Renal pelvis (tissue), 12 donors: ENCODE measurements at places on chromosomes 12 and 14. TPM values are rescaled to one million over a fixed set of nuclear protein-coding genes. Genes with fewer than 3 reads are reported as not detected.

Gene IL22
- polyA plus RNA-seq, result not detected

Gene PTPRR
- polyA plus RNA-seq, result 0.68 TPM

Gene OTX2
- polyA plus RNA-seq, result not detected

GRCh38 chr14:100899884-100900771, 3.4 kb downstream of the RTL1 start:
- DNase-seq, result peak; percentile 38

DNA sequence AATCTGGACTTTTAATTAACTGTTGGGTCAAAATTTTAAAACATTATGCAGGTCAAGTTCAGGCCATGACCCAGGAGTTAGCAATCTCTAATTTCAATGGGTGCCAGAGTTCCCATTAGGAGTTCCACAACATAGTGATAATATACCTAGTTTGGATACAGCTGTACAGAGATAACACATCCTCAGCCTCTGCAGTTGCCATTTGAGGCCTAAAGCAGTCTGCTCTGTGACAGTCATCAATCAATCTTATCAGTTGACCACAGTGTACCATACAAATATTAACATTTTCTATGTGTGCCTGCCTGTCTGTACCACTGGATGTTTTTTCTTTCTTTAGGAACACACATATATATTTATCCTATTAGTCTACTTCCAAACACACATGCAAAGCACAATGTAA, 54.0 kb upstream of the BBS10 start:
- no peak for DNase-seq

GRCh38 chr14:100815478-100816285, 10.2 kb upstream of the MEG3 start:
- DNase-seq, result no peak

DNA sequence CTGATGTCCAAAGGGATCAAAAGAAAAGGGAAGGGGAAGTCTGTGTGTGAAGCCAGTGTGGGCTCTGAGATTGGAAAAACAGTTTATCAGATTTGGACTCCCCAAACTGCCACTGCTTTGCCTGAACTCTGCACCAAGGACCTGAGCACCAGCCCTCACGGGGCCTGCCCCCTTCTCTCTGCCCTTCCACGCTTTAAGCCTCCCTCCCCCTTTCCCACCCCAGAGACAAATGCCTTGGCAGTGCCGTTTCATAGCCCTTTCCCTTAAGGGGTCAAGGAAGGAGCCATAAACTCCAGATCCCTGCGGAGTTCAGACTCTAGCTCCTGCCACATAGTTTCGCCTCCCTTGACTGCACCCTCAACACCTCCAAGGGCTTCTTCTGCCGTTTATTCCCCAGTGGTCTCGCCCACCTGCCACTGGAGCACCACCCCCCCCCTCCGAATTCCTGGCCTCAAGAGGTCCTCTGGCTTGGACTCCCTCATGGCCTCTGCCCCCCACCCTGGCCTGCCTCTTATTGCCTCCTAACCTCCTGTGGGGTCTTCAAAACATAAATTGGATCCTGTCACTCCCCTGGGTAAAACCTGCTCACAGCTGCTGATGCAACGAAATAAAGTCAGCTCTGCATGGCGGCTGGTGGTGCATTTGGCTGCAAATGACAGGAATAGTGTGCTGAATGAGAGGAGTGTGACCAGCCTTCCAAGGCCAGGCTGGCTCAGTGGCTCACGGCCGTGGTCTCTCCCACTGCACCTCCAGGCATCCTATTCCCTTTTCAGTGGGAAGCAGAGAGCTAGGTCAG, 18.8 kb downstream of the SLC25A29 start:
- DNase-seq, result no peak

GRCh38 chr12:56081393-56082347, 1.7 kb downstream of the ERBB3 start:
- DNase-seq, result no peak

GRCh38 chr12:21296751-21297406, 37.8 kb downstream of the SLCO1A2 start:
- DNase-seq, result no peak

- DNase-seq, result no peak
Observed at GRCh38 chr12:62731055-62731820, 203.7 kb downstream of the PPM1H start.

Gene DBX2
- 0.04 TPM for polyA plus RNA-seq

Gene SLC2A14
- 0.99 TPM for polyA plus RNA-seq

DNA sequence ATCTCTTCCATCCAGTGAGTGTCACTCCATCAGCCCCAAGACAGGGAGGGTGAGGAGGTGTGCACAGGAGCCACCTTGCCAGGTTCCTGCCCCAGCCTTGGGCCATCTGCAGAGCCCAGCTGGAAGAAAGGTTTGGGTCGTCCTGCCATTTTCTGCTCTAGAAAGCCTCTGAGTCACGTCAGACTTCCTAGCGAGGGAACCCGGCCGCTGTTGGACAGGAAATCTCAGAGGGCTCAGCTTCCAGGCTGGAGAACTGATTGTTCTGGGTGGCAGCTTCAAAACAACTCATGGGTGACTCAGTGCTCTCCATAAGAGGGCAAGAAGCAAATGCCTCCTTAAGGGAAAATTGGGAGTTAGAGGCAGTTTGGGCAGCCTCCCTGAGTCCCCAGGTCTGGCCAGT, 16.6 kb downstream of the HIP1R start:
- DNase-seq, result no peak

Gene KITLG
- 26.7 TPM for polyA plus RNA-seq

GRCh38 chr12:19894803-19895202, 455.5 kb downstream of the AEBP2 start:
- DNase-seq, result no peak

Gene ITGB7
- 1.9 TPM for polyA plus RNA-seq

- DNase-seq, result no peak
Observed at GRCh38 chr14:104378698-104379113, 200.9 kb upstream of the C14orf180 start.

DNA sequence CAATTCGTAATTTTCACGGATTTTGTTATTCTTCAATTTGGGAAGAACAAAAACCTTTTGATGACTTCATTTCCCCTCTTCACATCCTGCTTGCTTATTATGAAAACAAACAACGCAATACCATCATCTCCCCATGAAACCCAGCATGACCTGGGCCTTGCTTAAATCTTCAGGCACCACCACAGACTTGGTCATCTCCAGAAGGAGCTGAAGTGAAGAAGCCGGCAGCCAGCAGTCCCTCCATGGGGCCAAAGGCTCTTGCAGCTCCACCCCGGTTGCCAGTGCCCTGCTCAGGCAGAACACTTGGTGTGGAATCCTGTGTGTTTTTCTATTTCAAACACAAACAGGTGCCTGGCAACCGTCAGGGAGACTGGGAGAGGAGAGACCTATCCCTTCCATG, 982.9 kb upstream of the TMEM132C start:
- DNase-seq, result no peak

GRCh38 chr12:13044002-13044905, at the start of gene FAM234B:
FAM234B (plus strand) TSS chr12:13044381; CDS start chr12:13044404, 23 bp downstream.
- DNase-seq, result peak; percentile 69

DNA sequence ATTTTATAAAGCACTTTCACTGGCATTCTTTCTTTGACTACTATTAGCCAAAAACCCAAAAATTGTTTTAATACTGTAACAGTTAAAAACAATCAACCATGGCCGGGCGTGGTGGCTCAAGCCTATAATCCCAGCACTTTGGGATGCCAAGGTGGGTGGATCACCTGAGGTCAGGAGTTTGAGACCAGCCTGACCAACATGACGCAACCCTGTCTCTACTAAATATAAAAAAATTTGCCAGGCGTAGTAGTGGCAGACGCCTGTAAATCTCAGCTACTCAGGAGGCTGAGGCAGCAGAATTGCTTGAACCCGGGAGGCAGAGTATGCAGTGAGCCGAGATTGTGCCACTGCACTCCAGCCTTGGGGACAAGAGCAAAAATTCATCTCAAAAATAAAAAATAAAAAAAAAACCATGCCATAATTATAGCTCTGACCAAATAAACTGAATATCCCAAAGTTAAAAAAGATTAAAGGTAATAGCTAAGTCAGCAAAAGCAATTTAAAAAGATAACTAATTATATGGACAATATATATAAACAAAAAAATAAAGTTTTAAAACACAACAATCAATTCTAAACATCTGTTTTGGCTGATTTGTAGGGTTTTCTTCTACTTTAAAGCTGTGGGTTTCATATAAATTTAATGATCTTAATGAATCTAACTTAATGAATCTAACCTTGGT, 10.0 kb downstream of the SINHCAF start:
- DNase-seq, result no peak

DNA sequence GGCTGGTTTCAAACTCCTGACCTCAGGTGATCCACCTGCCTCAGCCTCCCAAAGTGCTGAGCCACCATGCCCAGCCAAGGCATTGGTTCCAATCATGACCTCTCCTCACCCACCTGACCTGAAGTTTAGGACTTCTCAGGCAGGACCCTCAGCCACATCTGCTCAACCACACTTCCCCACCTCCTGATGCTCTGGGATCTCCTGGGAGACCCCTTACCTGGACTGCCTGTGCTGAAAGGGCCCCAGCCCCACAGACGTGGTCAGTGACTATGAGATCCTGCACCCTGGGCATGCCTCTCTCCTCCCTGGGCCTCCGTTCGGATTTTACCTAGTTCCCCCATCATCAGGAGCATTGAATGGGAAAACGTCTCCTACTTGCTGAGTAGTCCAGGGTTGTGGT, 18.0 kb downstream of the GSC start:
- DNase-seq, result no peak

- DNase-seq, result no peak
Observed at GRCh38 chr12:8675591-8676036, 13.0 kb upstream of the MFAP5 start.

GRCh38 chr12:32644431-32644830, 34.7 kb upstream of the DNM1L start:
- DNase-seq, result no peak

GRCh38 chr14:32572867-32573150, 243.7 kb downstream of the AKAP6 start:
- DNase-seq, result no peak

DNA sequence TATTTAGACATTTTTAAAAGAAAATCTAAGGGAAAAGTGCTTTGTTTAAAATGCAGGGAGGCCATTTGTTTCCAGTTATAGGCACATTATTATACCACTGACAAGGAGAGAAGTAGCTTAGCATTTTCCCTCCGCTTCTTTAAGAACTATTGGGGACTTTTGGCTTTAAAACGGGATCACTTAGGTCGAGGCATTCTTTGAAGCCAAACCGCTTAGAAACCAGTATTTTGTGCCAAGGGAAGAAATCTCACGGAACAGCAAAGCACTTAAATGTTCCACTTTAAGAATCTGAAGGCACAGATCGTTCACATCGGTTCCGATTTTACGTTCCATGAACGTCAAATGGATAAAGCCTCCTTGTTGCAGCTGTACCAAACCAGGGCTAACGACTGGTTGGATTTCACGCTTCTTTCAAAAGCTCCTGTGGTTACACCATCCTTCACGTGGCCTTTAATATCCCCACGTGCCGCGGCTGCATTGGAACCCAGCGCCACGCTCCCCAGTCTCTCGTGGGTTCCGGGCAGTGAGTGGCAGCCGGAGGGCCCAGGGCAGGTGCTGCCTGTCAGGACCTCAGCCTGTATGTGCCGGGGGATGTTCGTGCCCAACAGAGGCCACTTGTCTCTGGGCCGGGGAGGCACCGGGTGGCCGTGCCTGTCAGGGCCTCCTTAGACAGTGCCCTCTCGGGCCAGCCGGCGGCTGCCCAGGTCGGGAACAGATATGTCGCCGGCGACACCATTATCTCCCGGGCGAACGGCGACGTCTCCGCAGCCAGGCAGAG, 195.4 kb downstream of the KIF26A start:
- DNase-seq, result no peak

DNA sequence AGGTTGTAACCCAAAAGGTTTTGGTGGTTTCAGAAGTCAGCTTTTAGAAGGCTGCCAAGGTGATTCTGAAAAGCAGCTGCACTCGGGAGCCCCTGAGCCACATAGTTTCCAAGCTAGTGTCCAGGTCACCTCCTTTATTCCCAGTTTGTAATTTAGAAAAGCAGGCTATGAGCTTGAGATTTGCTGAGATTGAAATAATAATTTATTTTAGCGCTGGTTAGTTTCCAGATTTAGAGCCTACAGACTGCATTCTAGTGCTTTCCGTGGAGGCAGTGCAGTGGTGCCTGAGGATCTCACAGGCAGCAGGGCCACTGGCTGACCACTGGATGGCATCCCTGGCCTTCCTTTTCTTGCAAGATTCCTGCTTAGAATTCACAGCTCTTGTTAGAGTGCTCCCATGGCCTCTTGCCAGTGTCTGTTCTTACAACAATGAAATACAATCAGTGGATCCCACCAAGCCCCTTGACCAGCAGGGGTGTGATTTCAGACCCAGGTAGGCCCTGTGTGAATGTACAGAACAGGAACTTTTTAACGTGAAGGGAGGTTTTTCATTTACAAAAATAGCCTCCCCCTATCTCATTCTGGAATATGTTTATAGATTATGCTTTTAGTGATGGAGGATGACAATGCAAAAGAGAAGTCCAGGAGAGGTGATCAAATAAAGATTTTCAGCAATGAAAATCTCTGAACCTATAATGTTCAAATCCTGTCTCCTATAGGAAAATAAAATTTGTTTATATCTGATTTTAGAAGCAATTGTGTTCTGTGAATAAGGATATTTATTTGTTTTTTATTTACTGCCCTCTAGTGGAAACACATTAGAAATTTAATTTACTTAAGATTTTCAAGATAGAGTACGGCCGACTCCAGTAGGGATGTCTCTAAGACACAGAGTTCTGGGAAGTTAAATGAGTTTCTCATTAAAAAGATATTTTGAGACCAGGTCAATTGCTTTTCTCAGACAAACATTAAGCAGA, 362.1 kb upstream of the STXBP6 start:
- DNase-seq, result no peak

Gene DNAI7
- 4.4 TPM for polyA plus RNA-seq

DNA sequence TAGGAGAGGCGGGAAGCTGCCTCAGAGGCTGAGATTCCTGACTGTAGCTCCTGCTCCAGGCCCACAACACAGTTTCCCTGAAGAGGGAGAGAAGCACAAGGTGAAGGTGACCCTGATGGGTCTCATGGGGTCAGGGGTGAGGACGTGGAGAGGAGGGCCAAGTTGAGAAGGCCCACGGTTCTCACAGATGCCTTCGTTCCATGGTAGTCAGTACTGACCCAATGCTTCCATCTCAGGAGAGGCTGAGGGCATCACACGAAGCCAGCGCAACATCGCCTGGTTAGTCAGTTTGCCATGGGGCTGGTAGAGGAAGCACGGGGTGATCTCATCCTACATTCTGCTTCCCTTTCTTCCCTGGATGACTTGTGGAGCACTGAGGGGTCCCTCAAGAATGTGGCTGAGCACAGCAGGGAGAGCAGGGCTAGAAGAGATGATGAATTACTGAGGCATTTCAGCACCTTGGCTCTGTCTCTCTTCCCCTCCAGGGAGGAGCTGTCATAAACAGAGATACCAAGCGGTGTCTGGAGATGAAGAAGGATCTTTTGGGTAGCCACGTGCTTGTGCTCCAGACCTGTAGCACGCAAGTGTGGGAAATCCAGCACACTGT, 51.9 kb downstream of the GALNT8 start:
- DNase-seq, result no peak

DNA sequence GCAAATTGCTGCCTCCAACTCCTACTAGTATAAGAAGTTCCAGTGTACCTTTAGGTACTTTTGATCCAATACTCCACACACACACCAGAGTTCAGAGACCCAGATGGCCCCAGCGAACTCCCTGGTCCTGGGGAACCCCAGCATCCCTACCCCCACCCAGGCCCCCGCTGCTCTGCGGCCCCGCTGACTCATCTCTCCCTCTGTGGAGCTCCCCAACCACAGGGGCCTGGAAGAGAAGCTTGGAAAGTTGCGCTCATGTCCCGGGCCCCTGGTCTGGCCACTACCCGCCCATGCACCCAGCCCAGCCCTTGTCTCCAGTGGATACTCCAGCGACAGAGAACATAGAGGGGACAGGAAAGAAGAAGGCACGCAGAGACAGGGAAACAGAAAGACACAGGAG, 4.2 kb upstream of the SP7 start:
- no peak for DNase-seq

Gene RBM25
- 182 TPM for polyA plus RNA-seq
